ENCODE measurements at places on chromosomes 7 and 10. TPM values are rescaled to one million over a fixed set of nuclear protein-coding genes. Genes with fewer than 3 reads are reported as not detected.

The ASAH2B gene
- polyA plus RNA-seq = 2.2 TPM

The SYT15B gene
- polyA plus RNA-seq = 1.3 TPM

The INSYN2A gene
- polyA plus RNA-seq = not detected

The ARHGAP22 gene
- polyA plus RNA-seq = 1.6 TPM

The SLC16A12 gene
- 0.02 TPM for polyA plus RNA-seq

The NXPH1 gene
- 0.02 TPM for polyA plus RNA-seq

The C10orf120 gene
- polyA plus RNA-seq = not detected

The EVX1 gene
- not detected for polyA plus RNA-seq

The ADO gene
- 6.1 TPM for polyA plus RNA-seq

The ZP3 gene
- polyA plus RNA-seq = 4.3 TPM

The TMEM236 gene
- 0.08 TPM for polyA plus RNA-seq

The ZNF398 gene
- polyA plus RNA-seq = 3.7 TPM

The OGDHL gene
- polyA plus RNA-seq = 0.10 TPM

The AKR1D1 gene
- polyA plus RNA-seq = not detected

The AZGP1 gene
- 1.6 TPM for polyA plus RNA-seq

The PNLIPRP3 gene
- polyA plus RNA-seq = 2.6 TPM

The TRIM73 gene
- 2.9 TPM for polyA plus RNA-seq

The NCOA4 gene
- polyA plus RNA-seq = 64.7 TPM

The AKR1E2 gene
- polyA plus RNA-seq = 1.1 TPM

The IL6 gene
- polyA plus RNA-seq = 0.44 TPM

The BNIP3 gene
- polyA plus RNA-seq = 17.4 TPM

The HDAC9 gene
- 1.1 TPM for polyA plus RNA-seq

The PPP1R3C gene
- polyA plus RNA-seq = 59.4 TPM

The EBLN1 gene
- polyA plus RNA-seq = not detected

The SYNPO2L gene
- 1.9 TPM for polyA plus RNA-seq
